ENCODE measurements at places on chromosomes 2 and 18.

DNA sequence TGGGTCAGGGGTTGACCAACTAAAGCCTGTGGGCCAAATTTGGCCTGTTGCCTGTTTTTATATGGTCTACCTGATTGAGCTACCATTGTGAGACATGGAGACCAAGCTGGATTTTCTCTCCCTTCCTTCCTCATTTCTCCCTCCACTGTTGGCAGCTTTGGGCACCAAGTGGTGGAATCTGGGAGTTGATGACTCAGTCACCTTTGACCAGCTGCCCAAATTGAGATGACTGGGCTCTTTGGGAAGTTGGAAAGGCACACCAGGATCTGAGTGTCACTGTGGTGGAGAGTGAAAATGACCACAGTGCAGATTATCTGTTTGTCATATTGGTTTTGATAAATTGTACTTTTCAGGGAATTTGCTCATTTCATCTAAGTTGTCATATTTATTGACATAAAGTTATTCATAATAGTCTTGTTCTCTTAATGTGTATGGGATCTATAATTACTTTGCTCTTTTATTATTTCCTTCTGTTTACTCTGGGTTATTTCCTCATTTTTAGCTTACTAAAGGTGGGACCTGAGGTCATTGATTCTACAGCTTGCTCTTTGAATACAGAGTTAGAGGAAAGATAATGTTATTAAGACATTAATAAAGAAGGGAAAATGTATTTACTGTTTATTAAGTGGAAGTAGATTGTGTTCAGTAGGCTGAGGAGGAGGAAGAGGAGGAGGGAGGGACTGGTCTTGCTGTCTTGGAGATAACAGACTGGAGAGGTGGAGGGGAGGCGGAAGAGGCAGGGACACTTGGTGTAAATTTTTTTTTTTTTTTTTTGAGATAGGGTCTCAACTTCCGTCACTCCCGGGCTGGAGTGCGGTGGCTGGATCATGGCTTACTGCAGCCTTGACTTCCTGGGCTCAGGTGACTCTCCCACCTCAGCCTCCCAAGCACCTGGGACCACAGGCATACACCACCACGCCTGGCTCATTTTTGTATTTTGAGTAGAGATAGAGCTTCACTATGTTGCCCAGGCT is 31.8 kb downstream of the AGFG1 start:
- DNase-seq = no peak

- DNase-seq = no peak
These were observed 68.7 kb upstream of the XDH start for GRCh38 chr2:31483246-31483645.

GRCh38 chr2:46983065-46983801 is 67.6 kb upstream of the MCFD2 start:
- DNase-seq = no peak

GRCh38 chr2:158507679-158508078 is 50.9 kb downstream of the PKP4 start:
- DNase-seq = no peak
